ENCODE measurements at places on chromosomes 11 and 22.

DNA sequence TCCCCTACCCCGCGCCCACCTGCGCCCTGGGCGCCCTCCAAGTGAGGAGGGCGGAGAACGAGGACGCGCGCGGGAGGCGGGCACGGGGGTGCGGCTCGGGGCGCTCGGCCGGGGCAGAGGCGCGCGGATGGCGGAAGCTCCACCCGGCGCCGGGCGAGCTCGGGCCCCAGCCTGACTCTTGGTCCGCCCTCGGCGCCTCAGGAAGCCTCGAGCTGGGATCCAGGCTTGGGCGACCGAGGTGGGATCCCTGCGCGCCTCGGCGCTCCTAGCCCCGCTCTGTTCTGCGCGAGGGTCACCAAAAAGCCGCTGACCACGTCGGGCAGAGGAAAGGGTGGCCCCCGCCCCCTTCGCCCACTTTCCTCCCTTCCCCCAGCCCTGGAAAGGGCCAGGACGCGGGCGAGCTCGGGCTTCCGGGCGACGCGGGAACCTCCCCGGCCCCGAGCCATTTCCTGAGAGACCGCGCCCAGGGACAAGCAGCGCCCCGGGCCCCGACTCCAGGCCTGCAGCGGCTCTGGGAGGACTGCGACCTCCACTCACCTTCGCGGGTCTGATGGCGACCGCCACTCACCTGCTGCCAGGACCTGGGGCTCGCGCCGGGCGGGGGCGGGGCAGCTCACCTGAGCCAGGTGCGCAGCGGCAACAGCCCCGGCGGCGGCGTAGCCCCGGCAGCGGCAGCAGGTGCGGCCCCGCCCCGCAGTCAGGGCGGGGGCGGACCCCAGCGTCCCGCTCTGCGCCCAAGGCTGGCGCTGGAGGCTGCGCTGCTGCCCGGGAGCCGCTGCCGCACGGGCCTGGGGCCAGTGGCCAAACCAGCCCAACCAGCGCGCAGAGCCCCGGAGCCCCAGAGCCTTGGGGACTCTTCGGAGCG, 2.2 kb upstream of the SIGIRR start:
- peak; percentile 52 for DNase-seq

DNA sequence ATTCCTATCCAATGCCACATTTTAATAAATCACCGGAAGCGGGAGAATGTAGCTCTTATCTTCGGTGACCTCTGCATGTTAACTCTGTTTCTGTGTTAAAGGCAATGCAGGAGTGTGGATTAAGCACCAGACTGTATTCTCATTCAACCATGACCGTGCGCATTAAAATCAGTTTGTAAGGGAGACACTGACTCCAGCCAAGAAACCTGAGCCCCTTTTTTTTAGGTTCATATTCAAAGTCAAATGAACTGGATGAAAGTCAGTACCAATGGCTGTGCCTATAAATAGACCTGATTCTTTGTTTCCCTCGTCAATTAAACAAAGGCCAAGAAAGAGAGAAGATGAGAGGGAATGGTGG, 32.2 kb downstream of the C11orf91 start:
- no peak for DNase-seq

- no peak for DNase-seq
Observed at GRCh38 chr11:134987822-134988221, 575.8 kb upstream of the B3GAT1 start.

- DNase-seq, result no peak
Observed at GRCh38 chr11:30174265-30175020, 56.4 kb upstream of the FSHB start.

- DNase-seq, result no peak
Observed at GRCh38 chr22:50544078-50544745, 1.5 kb upstream of the KLHDC7B start.

Measured in SW480 (cell line).